ENCODE measurements at places on chromosomes 5 and 9.
A peak's percentile ranks its signal among the peaks of the same experiment; 100 is the strongest.

DNA sequence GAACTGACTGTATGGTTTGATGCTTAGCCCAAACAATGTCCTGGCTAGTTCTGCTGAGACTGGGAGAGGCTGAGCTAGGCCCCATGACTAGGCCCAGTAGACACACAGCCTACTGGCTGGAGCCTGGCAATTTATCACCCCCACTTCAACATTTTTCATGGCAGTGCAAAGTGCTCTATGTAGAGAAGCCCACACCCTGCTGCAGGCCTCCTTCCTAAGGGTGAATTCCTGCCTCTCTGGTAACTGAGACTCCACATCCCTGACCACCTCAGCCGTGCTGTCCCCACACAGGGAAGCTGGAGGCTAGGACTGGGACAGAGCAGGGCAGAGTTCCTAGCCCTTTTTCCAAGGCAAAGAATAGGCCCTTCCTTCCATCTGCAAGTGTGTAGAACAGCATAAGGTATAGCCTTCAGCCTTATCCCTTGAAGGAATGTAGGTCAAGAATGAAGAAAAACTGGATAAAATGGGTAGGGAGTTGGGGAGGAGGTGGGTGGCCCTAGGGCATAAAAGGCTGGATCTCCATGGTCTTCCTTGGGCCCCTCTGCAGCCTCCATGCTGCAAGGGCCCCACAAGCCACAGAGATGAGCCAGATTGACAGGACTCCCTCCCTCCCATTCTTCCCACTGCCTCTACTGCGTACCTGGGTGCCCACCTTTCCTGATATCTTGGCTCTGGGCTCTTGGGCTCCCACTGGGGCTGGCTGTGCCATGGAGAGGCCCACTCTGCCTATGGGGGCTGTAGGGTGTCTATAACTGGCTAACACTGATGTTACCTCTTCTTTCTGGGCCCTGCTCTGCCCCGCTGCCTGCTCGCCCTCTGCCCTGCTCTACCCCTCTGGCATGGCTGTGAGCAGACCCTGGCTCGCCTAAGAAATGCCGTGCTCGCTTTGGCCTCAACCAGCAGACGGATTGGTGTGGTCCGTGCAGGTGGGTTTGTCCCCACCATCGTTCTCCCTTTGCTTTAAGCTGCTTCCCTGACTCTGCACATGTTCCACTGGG lies 29.8 kb downstream of the TCF7 start:
- DNase-seq = no peak

DNA sequence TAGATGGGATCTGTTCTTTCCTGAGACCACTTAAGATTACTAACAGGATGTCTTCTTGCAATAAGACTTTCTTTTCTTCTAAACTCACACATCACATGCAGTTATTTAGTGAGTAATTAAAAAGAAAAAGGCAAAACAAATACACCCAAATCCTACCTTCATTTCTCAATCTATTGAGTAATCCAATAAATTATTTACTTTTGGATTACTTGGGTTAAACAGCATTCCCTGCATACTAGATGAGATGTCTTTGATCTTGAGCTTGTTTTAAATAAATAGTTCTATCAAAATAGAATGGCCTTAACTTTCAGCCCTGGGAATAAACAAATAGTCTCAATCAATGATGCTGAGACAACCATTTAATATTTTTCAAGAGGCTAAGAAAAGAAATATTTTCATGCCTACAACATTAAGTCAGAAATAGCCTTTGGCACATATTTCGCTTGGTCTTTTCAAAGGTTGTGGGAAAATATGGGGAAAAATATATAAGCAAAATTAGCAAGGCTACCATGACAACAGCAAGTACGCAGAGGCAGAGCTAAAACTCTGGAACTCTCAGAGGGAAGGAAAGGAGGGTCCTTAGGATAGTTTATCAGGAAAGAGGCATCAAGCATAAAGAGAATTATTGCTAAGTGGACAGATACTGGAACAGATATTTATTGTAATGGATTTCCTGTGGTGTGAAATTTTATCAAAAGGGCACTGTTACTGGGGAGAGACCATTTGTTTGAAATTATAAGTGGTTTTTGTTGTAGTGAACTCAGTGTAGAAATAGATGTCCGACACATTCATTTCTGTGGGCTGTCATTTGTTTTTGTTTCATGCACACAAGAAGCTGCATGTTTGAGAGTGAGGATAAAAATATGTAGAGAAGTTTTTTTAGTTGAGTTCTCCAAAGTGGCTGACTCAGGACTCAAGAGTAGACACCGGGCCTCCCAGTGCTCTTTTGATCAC lies 70.2 kb upstream of the CDH6 start:
- no peak for DNase-seq

DNA sequence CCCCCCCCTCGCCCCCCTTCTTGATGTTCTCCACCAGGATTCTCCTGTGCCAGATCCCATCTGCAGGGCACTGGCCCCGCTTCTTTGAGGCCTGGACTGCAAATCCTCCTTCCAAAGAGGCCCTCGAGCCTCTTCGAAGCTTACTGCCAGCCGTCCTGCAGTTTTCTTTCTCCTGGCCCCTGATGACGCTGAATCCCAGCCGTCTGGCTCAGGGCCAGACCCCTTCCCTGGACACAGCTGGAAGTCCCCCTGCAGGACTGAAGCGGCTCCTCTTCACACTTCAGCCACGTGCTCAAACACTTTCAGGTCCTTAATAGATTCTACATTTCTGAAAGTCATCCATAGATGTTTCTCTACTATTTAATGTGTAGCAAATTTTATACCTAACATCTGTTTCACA lies 121.5 kb downstream of the EHMT1 start:
- no peak for DNase-seq

DNA sequence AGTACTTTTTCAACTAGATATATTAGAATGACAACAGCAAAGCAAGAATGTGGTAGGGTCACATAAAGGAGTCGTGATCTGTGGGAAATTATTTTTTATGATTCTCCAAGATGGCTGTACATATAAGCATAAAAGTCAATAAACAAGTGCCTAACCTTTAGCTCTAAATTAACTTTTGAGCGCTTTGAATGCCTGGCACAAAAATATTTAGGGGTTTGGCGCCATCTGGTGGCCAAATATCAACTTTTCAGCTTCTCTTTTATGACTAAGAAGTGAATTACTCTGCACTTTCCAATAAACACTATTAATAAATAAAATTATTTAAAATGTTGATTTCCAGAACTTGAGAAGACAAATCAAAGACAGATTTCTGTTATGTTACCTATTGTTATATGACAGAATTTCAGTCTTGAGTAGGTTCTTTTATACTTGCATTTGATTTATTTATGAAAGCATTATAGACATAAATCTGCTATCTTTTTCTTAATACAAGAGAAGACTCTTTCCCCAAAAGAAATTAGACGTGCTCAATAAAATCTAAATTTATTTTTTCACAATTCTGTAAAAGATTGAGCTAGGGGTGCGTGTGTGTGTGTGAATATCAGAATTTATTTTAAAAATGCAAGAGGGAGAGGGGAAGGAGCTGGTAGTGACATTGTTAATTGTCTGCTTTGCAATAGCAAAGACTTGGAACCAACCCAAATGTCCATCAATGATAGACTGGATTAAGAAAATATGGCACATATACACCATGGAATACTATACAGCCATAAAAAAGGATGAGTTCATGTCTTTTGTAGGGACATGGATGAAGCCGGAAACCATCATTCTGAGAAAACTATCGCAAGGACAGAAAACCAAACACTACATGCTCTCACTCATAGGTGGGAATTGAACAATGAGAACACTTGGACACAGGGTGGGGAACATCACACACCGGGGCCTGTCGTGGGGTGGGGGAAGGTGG lies 36.7 kb upstream of the ARRDC3 start:
- DNase-seq = peak; percentile 77

DNA sequence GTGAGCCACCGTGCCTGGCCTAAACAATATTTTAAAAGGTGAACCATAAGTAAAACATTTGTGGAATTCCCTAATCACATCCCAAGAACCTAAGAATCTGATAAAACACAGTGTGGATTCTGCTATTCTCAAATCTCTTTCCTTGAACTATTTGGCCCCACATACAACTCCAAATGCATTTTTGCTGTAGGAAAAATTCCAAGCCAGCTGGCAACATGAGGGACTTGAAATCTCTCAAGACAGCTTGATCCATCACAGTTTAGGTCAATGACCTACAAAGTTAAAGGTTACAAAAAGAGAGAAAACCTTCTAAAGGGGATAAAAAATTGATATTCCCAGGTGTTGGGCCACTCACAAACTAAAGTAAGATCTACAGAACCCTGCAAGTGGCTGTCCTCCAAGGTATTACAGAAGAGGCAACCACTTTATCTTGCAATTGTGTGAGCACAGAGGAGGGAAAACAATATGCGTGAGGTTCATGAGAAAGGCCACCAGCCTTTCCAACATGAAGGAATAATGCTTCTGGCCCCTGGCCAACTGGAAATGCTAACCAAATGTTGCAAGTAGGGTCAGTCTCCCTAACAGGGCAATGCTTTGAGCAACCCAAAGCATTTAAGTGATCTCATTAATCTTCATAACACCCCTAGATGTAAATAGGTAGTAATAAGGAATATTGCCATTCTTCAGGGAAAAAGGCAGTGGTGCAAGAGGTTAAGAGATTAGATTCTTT lies 221.4 kb downstream of the SEMA5A start:
- no peak for DNase-seq

GRCh38 chr5:36683821-36684434 lies 77.5 kb downstream of the SLC1A3 start:
- DNase-seq = no peak

DNA sequence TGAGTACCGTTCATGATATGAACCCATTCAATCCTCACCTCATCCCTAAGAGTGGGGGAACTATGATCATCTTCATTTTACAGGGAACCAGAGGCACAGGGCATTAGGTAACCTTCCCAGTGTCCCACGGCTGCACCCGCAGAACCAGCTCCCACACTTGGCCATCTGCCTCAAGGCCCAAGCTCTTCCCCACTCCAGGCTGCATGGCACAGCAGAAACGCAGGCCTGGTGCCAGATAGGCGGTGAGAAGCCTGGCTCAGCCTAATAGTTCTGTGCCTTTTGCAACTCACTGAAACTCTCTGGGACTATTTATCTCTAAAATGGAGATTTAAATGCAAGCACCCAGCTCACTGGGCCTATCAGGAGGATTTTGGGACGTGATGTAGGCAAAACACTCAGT lies 90.8 kb upstream of the ZNF618 start:
- DNase-seq = no peak

DNA sequence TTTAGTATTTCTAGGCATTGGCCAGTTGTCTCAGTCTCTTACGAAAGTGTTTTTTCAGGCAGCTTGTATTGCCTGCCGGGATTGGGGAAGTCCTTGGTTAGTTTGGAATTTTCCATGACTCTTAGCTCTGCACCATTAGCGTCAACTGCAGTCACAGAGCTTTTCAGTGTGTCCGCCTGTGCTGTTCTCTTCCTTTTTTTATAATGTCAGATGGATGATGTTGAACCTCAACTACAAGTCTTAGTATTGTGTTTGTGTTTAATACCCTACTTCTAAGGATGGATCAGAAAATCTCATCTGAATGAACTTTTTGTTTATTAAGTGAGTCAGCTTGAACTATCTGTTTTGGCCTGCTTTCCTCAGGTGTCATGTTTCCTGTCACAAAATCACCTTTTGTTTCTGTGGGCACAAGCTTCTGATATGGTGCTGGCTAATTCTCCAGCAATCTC lies 33.1 kb downstream of the ATP6V0E1 start:
- no peak for DNase-seq

DNA sequence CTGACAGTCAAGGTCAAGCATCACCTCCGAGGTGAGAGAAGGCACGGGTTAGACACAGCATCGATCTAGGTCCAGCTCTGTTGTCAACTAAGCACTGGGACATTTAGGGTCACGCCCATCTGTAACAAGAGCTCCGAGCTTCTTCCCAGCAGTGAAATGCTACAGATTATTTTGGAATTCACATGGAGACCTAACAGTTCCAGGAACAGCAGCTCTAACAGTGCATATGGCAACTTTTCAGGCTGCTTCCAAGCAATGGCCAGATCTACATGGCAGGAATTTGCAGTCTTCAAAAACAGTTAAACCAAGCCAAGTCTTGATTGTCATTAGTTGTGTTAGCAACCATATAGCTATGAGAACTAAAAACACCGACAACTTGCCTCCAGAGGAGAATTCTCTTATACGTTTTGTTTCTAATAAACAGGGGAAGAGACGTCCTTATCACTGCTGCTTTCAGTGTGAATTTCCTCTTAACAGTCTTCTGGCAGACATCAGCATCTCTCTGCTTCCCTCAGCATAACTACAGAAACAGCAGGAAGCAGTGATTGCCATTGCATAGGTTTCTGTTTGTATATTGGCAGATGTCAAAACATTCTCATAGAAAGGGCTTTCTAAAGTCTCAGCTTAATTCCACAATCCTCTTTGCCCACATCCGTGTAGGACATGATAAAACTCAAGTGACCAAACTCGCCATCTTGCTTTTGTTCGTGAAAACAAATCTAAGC lies 242.1 kb upstream of the DAPK1 start:
- no peak for DNase-seq

DNA sequence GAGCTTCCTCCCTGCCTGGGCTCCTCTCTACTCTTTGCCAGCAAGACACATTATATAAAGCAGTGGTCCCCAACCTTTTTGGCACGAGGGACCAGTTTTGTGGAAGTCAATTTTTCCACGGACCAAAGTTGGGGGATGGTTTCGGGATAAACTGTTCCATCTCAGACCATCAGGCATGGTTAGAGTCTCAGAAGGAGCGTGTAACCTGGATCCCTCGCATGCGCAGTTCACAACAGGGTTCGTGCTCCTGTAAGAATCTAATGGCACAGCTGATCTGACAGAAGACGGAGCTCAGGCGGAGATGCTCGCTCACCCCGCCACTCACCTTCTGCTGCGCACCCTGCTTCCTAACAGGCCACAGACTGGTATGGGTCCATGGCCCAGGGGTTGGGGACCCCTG lies 142.8 kb downstream of the LIFR start:
- no peak for DNase-seq

DNA sequence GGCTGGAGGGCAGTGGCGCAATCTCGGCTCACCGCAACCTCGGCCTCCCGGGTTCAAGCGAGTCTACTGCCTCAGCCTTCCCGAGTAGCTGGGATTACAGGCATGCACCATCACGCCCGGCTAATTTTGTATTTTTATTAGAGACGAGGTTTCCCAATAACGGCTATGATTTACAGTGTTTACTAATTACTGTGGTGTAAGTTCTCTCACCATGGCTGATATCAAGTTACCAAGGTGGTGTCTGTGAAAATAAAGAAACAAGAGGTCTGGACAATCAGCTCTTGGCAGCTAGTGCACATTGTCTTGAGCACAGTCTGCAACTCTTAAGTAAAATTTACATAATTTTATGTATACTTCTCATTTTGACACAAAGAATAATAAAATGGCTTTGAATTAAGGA lies 385.5 kb upstream of the COX7C start:
- DNase-seq = no peak

GRCh38 chr9:83429229-83429628 lies 109.0 kb downstream of the FRMD3 start:
- DNase-seq = no peak

- DNase-seq = no peak
These were observed 44.0 kb upstream of the ZNF608 start for GRCh38 chr5:124790301-124790894.

- DNase-seq = no peak
These were observed 1052.3 kb downstream of the PTPRD start for GRCh38 chr9:9560382-9561035.

- DNase-seq = no peak
These were observed 1.1 kb downstream of the LHX2 start for GRCh38 chr9:124012368-124013301.

GRCh38 chr5:123992641-123993040 lies 480.7 kb downstream of the CSNK1G3 start:
- DNase-seq = no peak
